Stimulated activated naive CD8-positive, alpha-beta T cell treated with anti-CD3 and anti-CD28 coated beads, Interleukin-15, amount 100 ng/mL, for 72 hours (primary cell): ENCODE measurements at places on chromosomes 13 and 19.

DNA sequence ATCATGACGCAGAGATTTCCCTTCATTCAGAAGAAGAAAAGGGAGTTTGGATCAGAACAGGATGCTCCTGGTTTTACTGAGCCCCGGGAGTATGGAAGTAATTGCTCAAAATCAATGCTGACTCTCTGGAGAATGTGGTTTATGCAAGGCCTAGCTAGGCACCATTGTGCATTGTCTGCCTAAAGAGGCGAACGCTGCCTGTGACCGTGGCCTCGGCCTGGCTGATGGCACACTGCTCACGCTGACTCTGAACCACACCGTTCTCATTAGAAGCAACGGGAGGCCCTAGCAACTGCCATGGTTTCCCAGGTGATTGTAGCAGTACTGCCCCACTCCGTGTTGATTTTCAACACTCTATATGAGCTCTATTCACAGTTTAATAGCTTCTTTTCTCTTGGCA, 41.7 kb upstream of the UBL3 start:
- DNase-seq = no peak

DNA sequence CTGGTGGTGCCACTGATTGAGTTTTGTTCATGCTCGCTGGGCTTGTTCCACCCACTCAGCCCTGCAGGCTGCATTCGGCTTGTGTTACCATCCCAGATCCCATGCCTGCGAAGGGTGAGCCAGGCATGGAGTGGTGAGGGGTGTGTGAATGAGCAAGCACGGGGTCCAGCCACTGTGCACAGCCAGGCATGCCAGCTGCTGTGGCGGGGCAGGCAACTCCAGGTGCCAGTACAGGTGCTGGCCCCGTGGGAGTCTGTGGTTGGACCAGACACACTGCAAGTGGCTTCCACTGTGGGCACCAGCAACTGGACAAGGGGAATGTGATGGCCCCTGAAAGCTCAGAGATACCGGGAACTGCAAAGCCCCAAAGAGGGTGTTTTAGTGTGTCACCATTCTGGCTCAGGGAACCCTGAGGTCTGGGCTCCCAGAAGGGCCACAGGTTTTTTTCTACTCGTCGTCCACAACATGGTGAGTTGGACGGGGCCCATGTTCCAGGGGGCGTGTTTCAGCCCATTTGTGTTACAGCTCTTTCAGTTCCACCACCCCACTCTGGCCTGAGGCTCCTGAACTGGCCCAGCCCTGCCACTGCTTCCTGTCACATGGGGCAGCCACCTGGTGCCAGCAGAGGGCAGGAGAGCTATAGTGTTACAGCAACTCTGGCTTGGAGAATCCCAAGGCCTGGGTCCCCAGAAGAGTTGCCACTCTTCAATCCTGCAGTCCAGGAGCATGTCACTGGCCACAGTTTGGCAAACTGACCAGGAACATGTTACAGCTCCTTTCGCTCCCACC, 217.0 kb upstream of the OBI1 start:
- no peak for DNase-seq

DNA sequence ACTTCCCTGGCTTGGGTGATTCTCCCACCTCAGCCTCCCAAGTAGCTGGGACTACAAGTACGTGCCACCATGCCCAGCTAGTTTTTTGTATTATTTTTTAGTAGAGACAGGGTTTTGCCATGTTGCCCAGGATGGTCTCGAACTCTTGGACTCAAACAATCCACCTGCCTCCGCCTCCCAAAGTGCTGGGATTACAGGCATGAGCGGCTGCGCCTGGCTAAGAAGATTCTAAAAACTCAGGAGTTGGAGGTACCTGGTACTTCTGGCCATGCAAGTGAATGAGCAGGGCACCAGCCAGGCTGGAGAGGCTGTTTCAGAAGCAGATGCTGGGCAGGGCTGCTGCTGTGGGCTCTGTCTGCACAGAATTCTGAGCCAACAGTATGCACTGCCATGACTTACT, 6.1 kb downstream of the MZF1 start:
- DNase-seq = no peak

- no peak for DNase-seq
Measured at GRCh38 chr19:6891761-6892385, 4.5 kb downstream of the ADGRE1 start.
